ENCODE measurements at places on chromosomes 1 and 21.

- DNase-seq: peak; percentile 67
These were observed 435.9 kb upstream of the PRMT6 start for GRCh38 chr1:106620521-106620954.

DNA sequence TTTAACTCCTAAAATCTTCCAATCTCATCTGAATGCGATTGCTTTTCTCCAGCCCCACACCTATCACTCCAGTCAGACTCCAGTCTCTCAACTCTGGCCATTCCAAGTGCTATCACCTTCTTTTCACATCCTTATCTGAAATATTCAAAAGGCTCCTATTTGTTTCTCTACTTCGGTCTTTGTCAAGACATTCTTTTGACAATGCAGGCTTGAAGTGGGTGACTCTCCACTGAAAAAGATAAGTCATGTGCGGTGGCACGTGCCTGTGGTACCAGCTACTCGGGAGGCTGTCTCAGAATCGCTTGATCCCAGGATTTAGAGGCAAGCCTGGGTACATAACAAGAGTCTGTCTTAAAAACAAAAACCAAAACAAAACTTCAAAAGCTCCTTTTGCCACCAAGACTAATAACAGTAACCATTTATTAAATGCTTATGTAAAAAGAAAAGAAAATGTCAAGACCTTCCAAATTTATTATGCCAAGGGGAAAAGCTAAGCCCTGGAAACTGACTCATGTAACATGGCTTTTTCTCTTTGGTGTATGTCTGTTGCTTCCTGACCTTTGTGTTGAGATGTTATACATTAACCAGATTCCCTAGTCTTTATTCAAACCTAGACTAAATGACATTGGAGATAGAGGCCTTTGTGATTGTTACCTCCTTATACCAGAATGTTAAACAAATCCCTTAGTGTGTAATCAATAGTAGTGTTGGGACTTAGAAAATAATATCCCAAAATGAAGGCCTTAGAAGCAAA, 3.6 kb downstream of the ALG14 start:
- DNase-seq: no peak

DNA sequence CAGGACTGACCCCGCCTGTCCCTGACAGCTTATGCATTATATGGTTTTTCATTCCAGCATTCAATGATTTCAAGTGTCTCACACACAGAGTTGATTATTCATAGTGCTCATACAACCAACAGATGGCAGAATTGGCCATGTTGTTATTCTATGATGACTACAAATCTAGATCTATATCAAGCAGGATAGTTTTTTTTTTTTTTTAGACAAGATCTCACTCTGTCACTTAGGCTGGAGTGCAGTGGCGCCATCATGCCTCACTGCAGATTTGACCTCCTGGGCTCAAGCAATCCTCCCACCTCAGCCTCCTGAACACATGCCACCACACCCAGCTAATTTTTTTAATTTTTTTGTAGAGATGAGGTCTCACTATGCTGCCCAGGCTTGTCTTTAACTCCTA, 40.1 kb upstream of the LRRC8D start:
- DNase-seq: no peak

- no peak for DNase-seq
These were observed 1.8 kb downstream of the RNF220 start for GRCh38 chr1:44406737-44407429.

GRCh38 chr1:65421351-65422025, 1.0 kb downstream of the LEPR start:
- no peak for DNase-seq
